ENCODE measurements at places on chromosomes 3 and 15.

- DNase-seq, result no peak
Observed at GRCh38 chr15:99967841-99968371, 234.7 kb upstream of the LYSMD4 start.

DNA sequence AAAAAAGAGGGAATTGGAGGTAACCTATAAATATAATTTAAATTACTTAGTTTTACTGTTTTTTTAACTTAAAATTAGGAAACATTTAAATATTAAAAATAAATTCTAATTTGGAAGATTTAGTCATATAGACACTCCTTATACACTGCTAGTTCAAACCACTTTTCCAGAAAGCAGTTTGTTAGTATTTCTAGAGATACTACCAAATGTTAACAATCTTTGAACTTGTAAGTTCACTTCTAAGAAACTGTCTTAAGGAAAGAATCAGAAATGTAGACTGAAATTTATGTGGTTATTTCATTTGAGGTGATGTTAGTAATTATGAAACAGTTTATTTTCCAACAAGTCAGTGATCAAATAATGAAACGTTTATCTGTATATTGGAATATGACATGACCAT, 22.7 kb downstream of the CTDSPL2 start:
- no peak for DNase-seq

GRCh38 chr3:33629219-33629618, 88.8 kb downstream of the CLASP2 start:
- no peak for DNase-seq

DNA sequence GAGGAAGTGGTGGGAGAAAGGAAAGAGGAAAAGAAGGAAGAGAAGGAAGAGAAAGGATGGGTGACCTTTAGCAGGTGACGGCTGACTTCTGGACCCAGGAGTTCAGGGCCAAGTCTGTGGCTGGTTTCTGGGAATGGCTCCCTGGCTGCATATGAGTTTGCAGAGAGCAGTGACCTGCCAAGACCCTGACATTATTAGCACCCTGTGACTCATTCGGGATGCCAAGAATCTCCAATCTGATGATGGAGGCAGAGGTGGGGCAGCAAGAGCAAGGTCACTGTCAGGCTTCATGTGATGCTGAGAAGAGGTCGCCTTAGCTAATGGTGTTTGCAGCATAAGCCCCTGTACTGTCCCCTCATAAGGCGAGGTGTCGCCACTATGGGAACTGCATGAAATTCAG, 42.6 kb downstream of the MYZAP start:
- no peak for DNase-seq

DNA sequence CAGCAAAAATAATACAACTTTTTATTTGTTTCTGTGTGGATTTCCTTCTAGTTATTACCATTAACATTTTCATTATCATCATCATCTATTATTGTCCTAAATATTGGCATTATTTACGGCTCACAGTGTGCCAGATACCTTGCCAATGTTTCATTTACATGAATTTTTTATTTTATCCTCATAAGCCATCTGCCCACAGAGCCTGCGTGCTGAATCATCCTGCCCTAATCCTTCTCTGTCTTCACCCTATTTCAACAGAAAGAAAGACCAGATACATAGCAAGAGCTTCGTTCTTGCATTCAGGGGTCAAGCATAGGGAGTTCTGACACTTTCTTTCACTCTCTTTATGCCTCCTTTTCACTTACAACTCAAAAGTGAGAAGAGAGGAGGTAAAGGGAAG, 82.0 kb downstream of the KCNMB2 start:
- no peak for DNase-seq

DNA sequence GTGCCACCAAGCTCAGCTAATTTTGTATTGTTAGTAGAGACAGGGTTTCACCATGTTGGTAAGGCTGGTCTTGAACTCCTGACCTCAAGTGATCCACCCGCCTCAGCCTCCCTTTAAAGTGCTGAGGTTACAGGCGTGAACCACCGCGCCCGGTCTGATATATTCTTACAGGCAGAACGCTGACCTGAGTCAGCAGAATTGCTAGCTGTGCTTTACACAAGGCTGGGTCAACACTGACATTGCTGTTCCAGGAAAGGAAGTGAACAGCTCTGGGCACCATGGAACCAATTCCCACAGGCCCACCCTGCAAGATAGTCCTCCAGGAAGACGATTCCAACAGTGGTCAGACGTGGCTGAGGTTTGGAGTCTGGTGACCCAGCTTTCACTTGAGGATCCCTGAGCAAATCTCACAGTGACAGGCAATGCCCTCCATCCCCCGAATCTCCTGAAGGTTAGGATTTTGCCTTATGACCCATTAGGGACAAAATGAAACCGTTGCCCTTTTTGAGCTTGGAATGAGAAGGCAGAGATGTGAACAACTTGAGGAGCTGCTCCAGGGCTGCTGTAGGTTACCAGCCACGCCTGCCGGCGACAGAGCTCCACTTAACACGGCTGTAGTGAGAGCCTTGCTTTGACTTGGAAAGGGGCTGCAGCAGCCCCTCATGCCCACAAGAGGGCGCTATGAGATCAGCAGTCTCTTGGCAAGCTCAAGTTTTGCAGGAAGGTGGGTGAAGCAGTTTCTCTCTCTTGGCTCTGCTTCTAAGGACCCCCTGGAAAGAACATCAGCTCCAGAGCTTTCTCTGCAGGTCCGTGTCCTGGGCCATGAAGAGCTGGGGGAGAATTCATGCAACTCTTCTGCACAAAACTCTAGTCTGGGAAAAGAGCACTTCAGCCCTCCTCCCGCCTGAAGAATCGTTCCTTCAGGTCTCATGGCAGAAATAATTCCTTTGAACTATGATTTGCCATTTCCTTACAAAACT, 74.1 kb downstream of the SENP2 start:
- peak; percentile 64 for DNase-seq

GRCh38 chr15:47787875-47788274, 70.6 kb downstream of the SEMA6D start:
- no peak for DNase-seq

GRCh38 chr3:14305324-14305723, 97.1 kb upstream of the SLC6A6 start:
- no peak for DNase-seq

DNA sequence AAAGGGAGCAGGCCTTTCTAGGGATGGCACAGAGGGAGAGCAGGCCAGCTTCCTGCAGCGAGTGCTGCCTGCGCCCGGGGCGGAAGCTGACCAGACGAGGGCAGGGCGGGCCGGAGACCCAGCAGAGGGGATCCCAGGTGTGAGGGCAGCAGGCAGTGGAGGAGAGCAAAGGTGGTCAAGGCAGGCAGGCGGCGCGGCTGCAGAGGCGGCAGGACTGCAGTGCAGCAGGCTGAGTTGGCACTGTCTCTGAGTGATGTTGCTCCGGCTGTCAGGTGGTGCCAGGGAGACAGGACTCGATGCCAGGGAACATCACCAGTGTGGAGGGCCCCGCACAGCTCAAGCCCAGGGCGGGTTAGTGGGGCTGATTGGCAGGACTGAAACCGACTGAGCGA, 22.3 kb upstream of the PLXNA1 start:
- no peak for DNase-seq

GRCh38 chr3:16866571-16866970, 18.2 kb upstream of the PLCL2 start:
- DNase-seq, result no peak

- DNase-seq, result no peak
Observed at GRCh38 chr15:67746450-67746849, 78.9 kb upstream of the SKOR1 start.

DNA sequence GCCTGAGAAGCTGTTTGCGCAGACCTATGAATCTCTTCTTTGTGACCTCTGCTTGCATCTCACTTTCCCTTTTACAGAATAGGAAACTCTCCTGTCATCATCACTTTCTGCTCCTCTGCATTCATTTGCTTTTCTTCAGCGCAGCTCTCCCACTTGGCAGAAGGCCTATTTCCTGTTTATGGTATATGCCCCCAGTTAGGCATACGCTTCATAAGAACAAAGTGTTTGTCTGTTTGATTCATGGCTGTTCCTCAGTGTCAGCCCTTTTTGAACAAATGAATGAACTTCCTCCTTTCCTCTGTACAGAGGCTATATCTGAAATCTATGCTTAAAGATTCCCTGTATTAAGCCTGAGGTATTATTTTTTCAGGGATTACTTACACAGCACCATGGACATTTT, 1216.9 kb upstream of the GBE1 start:
- DNase-seq, result no peak

DNA sequence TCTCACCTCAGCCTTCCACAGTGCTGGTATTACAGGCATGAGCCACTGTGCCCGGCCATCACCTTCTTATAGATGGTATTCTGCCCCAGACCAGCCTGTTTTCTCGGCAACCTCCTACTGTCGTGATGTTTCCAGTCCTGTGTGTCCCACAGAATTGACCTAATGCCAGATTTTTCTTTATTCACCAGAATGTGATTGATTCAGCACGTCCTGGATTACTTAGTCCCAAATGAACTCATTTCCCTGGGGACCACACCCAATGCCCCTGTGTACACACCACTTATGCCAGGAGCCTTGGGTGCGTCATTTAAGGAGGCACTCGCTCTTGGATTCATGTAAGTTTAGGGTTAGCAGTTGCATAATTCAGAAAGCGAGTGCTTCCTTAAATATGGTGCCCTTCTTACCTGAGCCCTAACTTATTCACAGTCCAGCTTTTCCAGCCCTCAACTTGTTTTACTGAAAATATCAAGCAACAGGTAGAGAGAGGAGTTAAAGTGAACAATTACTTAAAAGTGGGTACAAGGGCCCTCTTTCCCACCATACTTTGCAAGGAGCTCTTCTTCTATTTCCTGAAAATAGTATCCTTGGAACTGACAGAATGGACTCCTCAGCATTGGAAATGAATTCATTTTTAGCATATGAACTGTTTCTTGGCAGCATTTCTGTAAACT, 64.6 kb upstream of the UBE2E1 start:
- no peak for DNase-seq

DNA sequence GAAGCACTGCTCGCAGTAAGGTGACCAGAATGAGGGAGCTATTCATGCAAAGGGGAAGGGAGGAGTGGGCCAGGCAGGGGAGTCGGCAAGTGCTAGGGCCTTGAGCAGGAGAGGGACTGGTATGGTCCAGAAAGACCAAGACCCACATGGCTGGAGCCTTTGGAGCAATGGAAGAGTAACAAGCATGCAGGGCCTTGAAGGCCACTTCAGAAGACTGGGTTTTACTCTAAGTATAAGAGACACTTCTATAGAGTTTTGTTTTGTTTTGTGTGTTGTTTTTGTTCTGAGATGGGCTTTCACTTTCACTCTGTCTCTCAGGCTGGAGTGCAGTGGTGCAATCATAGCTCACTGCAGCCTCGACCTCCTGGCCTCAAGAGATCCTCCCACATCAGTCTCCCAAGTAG, 42.0 kb downstream of the BFSP2 start:
- DNase-seq, result no peak

GRCh38 chr3:61688307-61688984, 127.1 kb downstream of the PTPRG start:
- DNase-seq, result no peak

- DNase-seq, result no peak
Observed at GRCh38 chr3:115512565-115513415, 110.5 kb upstream of the GAP43 start.

GRCh38 chr15:90095521-90095959, 6.7 kb downstream of the IDH2 start:
- DNase-seq, result no peak

Measured in AG04450 (cell line).